ENCODE measurements at places on chromosomes 16 and 17. TPM values are rescaled to one million over a fixed set of nuclear protein-coding genes. Genes with fewer than 3 reads are reported as not detected.

GRCh38 chr17:59074494-59074893 is 32.2 kb downstream of the TRIM37 start:
- DNase-seq = no peak

GRCh38 chr17:81043725-81044427 is 8.9 kb downstream of the BAIAP2 start:
- DNase-seq = peak; percentile 33

DNA sequence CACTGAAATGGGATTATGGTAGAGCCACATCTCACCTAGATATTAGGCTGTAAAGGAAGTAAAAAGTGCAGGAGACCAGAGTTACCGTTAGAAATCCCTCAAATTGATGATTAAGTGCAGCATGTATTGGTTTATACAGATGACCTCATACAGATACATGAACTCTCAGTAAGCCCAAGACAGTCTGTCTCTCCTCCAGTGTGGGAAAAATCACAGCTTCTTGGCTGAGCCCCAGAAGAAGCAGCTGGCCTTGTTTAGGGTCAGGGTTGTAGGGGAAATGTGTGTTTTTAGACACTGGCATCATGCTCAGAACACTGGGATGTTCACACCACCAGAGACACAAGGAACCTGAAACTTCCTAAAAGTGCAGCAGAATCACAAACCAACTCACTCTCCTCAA is 135.9 kb downstream of the KATNIP start:
- DNase-seq = peak; percentile 16

DNA sequence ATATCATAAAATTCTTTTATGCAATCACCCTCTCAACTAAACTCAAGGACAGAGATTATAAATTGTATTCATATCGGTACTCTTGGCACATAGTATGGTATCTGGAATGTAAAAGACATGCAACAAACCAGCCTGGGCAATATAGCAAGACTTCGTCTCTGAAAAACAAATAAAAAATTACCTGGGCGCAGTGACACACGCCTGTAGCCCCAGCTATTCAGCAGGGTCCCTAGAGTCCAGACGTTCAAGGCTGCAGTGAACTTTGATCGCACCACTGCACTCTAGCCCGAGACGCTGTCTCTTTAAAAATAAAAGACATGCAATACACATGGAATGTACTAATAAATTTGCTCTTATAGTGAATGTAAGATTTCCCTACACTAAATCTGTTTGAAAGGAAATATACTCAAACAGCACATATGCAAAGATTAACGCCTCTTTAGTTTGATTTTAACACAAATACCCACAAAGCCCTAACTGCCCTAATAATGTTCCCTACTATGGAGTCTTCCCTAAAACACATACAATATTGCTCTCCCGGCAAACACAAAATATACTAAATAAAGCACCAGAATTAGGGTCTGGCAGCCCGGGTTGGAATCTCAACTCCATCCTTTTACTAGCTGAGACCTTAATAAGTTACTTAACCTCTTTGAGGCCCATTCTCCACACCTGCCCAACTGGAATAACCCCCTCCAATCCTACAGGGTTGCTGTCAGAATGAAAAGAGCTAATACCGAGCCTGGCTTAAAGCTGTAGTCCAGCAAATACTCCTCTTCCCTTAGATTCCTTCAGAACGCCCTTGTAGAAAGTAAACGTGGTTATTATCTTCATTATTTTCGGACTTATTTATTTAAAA is 1.2 kb downstream of the ABCA5 start:
- DNase-seq = peak; percentile 26

- DNase-seq = no peak
Observed at GRCh38 chr17:63988741-63989621, 9.2 kb upstream of the PRR29 start.

GRCh38 chr17:62578757-62579487 is 48.5 kb upstream of the MRC2 start:
- no peak for DNase-seq

- no peak for DNase-seq
Observed at GRCh38 chr16:64459402-64459801, 662.5 kb downstream of the CDH11 start.

- no peak for DNase-seq
Observed at GRCh38 chr17:80389011-80389995, 25.7 kb upstream of the ENDOV start.

GRCh38 chr17:30449480-30449879 is 27.7 kb upstream of the GOSR1 start:
- peak; percentile 37 for DNase-seq

GRCh38 chr17:19728084-19728495 is 11.7 kb upstream of the SLC47A2 start:
- DNase-seq = peak; percentile 86

DNA sequence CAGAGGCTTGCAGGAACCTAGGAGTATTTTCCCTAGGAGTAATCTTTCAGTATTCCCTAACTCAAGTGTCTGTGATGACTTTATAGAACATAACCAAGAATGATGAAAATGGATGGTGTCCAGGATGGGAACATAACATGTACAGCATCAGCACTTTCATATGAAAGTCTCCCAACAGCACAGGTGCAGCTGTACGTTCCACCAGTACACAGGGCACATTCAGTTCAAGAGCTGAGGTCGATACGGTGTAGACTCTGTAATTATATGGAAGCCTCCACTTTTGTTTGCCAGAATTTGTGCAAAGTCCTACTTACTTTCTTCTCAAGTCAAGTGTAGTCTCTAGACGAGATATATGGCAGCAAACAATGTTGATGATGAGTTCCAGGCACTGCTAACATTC is 46.2 kb upstream of the CRYM start:
- no peak for DNase-seq

- no peak for DNase-seq
Observed at GRCh38 chr17:76727745-76728456, 1.3 kb downstream of the METTL23 start.

GRCh38 chr17:2484876-2485275 is 26.8 kb downstream of the METTL16 start:
- peak; percentile 8 for DNase-seq

DNA sequence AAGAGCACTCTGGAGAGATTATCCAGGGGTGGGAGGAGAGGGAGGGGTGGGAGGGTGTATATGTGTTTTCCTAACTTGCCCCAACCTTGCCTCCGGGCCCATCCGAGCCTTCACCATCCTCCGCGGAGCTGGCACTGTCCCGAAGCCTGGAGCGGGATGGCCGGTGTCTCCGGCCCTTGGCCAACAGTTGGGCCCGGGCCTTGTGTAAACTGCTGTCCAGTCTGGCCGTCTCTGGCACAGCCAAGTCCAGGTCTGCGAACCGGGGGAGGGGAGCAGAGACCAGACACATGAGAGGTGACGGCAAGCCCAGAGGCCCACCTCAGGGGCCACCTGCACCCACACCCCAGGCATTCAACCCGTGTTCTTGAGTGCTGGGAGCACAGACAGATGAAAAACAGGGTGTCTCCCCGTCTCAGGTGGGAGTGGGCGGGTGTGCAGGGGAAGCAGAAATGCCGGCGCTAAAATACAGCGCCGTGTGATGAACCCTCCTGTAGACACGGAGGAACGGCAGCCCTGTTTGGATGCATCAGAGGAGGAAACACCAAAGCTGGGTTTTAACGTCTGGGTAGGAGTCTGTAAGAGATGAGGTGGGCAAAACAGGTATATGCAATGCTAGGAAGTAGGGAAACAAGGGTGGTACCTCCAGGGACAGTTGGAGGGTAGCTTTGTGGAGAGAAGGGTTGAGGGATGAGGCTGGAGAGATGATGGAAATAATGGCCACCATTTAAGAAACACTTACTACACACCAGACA is 11.7 kb downstream of the SAMD14 start:
- DNase-seq = no peak

- DNase-seq = no peak
Observed at GRCh38 chr16:14172200-14172809, 101.2 kb downstream of the MRTFB start.

- DNase-seq = no peak
Observed at GRCh38 chr17:65557349-65558310, 3.8 kb downstream of the AXIN2 start.

The DNAH2 gene
- total RNA-seq = 0.66 TPM

The TBC1D3K gene
- total RNA-seq = not detected

The SALL1 gene
- total RNA-seq = not detected

The NUPR1 gene
- 92.4 TPM for total RNA-seq

The KCNJ2 gene
- 0.33 TPM for total RNA-seq

The RNF213 gene
- total RNA-seq = 69.5 TPM

Data from body of pancreas (tissue), 4 donors.